Thoracic aorta endothelial cell (primary cell): ENCODE measurements at places on chromosomes 12 and 14. TPM values are rescaled to one million over a fixed set of nuclear protein-coding genes. Genes with fewer than 3 reads are reported as not detected.

Gene SERPINA5
- total RNA-seq = 0.53 TPM in 1 of 2 replicates, not detected in the other

Gene KCNJ8
- total RNA-seq = not detected in 2 replicates

Gene ARHGEF25
- total RNA-seq = 2.2 and 2.7 TPM in 2 replicates

Gene SDR9C7
- total RNA-seq = not detected in 2 replicates

Gene RHOJ
- 118 and 241 TPM in 2 replicates for total RNA-seq

Gene DLGAP5
- total RNA-seq = 89.0 and 149 TPM in 2 replicates

Gene MYH7
- total RNA-seq = not detected in 2 replicates

Gene TCL1B
- total RNA-seq = not detected in 2 replicates

Gene DPPA3
- not detected in 2 replicates for total RNA-seq

Gene KCNC2
- not detected in 2 replicates for total RNA-seq

Gene KRT83
- total RNA-seq = not detected in 2 replicates

Gene ENO2
- total RNA-seq = 12.2 TPM in 2 replicates

Gene CRACR2A
- total RNA-seq = 17.2 and 20.1 TPM in 2 replicates

Gene MYO1A
- total RNA-seq = 0.07 TPM in 1 of 2 replicates, not detected in the other

Gene AJUBA
- 39.9 and 52.0 TPM in 2 replicates for total RNA-seq

Gene OTOGL
- 3.1 and 5.3 TPM in 2 replicates for total RNA-seq

Gene DTD2
- total RNA-seq = 32.0 and 42.9 TPM in 2 replicates

Gene CEBPE
- total RNA-seq = not detected in 2 replicates

Gene STAB2
- total RNA-seq = not detected in 2 replicates

Gene DDX47
- total RNA-seq = 104 and 121 TPM in 2 replicates

Gene DDX51
- 12.3 and 13.4 TPM in 2 replicates for total RNA-seq

Gene TRPV4
- 0.80 and 1.7 TPM in 2 replicates for total RNA-seq

Gene PIANP
- 0.13 TPM in 1 of 2 replicates, not detected in the other for total RNA-seq

Gene ADCY4
- 30.9 and 34.2 TPM in 2 replicates for total RNA-seq

Gene PTPN21
- total RNA-seq = 7.5 and 9.8 TPM in 2 replicates

Gene ZDHHC22
- not detected in 2 replicates for total RNA-seq

Gene CLEC2B
- 24.6 and 79.1 TPM in 2 replicates for total RNA-seq

Gene REM2
- 0.13 TPM in 1 of 2 replicates, not detected in the other for total RNA-seq

Gene TMEM229B
- under 0.01 and 0.07 TPM in 2 replicates for total RNA-seq

Gene PTCSC3
- total RNA-seq = not detected in 2 replicates

Gene SOAT2
- total RNA-seq = not detected in 2 replicates

Gene CAND1
- total RNA-seq = 156 and 168 TPM in 2 replicates

Gene ENDOU
- total RNA-seq = 0.13 TPM in 1 of 2 replicates, not detected in the other

Gene OR6C70
- total RNA-seq = not detected in 2 replicates

Gene CLEC4D
- total RNA-seq = not detected in 2 replicates

Gene GPD1
- 0.22 TPM in 1 of 2 replicates, not detected in the other for total RNA-seq

Gene KLHL42
- total RNA-seq = 31.6 and 32.4 TPM in 2 replicates

Gene SERPINA6
- not detected in 2 replicates for total RNA-seq
